ENCODE measurements at places on chromosomes 3 and 15.

DNA sequence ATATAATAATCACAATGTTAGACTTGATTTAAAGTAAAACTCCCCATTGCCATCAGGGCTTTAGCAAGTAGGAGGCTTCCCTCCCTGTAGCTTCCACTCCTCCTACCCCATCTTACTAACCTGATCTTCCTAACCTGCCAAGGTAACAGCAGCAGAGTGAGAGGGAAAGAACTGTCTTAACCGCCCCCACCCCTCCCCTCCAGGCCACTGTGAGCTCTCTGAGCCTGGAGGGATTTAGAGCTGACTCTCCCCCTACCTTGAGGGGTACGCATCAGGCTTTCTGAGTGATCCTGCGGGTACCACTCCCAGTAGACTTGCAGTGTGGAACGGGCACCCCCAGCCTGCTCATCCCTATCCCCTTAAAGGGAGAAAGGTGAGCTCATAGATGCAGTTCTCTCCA is 11.4 kb upstream of the PRSS50 start:
- DNase-seq, result no peak

- peak; percentile 8 for DNase-seq
Observed at GRCh38 chr3:127684871-127685707, 12.3 kb downstream of the ABTB1 start.

GRCh38 chr15:68546318-68546717 is 32.5 kb upstream of the CORO2B start:
- DNase-seq, result no peak

DNA sequence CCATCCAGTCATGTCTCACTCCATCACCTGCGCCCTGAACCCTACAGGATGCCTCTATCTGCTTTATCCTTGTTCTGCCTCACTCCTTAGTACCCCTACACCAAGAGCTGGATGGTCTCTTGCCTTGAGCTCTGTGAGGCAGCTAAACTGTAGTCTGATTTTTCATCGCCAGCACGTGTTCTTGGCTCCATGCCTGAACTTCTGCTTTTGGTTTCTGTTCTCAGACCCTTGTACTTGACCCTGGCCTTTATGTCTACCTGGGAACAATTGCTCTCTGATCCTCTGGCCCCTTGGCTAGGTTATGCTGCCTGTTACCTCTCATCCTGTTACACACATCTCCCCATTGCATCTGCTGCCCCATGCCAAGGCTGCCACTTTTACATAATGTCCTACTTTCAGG is 318.0 kb upstream of the LMCD1 start:
- no peak for DNase-seq

- no peak for DNase-seq
Observed at GRCh38 chr3:39980781-39981180, 171.4 kb downstream of the MYRIP start.

DNA sequence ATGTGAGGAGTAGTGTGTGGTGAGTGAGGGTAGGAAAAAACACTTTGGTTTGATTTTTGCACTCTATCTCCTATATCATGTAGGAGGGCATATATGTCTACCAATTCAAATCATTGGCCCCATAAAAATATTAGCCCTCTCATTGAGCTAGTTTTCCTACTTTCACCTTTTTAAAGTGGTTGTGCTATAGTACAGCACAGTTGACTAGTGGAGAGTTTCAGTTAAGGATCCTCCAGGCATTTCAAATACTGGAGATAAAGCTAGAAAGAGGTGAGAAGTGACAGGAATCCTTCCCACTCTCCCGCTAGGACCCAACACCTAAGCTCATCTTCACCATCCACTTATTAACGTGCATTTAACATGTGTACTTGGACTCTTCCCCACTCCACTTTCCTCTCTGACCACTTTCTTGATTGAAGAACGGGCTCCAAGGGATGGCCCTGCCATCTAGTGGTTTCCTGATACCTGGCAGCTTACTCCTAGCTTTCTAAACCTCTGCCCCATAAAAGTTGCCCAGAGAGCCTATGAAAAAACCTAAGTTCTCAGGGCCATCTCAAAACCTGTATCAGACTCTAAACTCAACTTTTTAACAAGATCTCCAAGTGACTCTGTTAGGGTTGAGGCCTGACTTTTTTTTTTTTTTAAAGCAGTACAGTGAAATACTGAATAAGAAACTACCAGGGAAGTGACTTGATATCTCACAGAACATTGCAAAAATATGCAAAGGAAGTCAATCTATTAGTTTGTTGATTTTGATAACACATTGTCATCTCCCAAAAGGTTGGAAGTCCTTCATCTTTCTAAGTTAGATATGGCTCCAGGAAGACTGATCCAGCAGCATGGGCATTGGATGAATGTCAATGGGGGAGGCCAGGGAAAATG is 17.9 kb downstream of the IL12A start:
- peak; percentile 58 for DNase-seq

GRCh38 chr3:112611752-112612515 is 29.0 kb downstream of the CCDC80 start:
- no peak for DNase-seq

DNA sequence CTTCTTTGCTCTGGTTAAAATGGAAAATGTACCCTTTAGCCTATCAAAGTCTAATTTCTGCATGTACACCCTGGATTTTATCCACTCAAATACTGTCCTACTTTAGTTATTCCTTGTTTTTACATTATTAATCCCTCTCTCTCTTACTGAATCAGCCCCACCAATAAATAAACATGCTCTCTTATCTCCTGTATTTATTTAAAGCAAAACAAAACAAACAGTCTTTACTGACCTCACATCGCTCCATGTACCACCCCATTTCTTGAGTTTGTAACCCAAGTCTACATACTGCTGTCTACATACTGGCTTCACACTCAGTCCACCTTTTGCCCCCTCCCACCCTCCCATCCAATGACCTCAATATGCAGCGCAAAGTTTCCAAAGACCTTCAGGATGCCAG is 113.3 kb upstream of the RORA start:
- DNase-seq, result no peak

DNA sequence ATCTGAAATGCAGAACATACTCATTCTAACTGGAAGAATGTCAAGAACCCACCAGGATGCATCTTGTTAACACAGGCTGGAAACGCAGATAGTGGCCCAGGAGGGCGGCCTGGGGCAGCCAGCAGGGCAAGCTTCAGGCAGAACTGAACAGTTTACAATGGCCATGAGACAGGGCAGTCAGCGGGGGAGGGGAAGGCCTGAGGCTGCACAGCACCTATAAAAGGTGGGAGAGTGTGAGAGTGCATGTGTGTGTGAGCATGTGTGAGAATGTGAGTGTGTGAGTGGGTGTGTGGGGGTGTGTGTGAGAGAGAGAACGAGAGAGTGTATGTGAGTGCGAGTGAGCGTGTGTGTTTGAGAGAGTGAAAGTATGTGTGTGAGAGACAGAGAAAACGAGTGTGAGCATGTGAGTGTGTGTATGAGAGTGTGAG is 26.8 kb upstream of the SLCO2A1 start:
- no peak for DNase-seq

GRCh38 chr15:58627701-58628100 is 121.8 kb downstream of the ADAM10 start:
- no peak for DNase-seq

GRCh38 chr15:79455361-79455760 is 23.2 kb downstream of the MINAR1 start:
- no peak for DNase-seq

GRCh38 chr3:181707980-181708379 is 3.7 kb upstream of the SOX2 start:
- no peak for DNase-seq

DNA sequence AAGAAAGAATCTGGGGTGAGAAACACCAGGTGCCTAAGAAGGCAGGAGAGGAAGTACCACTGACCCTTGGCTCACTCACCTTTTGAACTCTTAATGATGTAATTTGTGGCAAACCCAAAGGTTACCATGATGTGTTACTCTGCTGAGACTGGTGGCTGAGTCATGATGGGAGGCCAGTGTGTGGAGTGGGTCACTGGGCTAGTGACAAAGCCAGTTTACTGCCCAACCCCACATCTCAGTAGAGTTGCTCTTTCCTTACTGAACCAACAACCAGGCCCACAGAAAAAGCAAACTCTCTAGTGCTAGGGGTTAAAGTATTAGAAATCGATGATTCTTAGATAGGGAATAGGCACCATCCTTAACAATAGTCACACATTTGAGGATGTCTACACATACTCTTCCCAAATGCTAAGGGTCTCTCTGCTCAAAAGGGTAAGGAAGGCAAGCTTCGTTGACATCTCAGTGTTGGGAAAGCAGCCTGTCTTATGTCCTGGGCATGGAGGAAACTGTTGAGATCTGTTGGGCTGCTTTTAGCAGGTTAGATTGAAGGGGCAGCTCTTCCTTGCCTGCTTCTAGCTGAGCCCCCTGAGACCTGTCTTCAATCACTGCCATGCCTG is 3.1 kb downstream of the RBP2 start:
- DNase-seq, result no peak

GRCh38 chr3:52671676-52672075 is 14.0 kb downstream of the PBRM1 start:
- peak; percentile 13 for DNase-seq

- DNase-seq, result no peak
Observed at GRCh38 chr3:52856666-52857065, 21.8 kb upstream of the MUSTN1 start.

DNA sequence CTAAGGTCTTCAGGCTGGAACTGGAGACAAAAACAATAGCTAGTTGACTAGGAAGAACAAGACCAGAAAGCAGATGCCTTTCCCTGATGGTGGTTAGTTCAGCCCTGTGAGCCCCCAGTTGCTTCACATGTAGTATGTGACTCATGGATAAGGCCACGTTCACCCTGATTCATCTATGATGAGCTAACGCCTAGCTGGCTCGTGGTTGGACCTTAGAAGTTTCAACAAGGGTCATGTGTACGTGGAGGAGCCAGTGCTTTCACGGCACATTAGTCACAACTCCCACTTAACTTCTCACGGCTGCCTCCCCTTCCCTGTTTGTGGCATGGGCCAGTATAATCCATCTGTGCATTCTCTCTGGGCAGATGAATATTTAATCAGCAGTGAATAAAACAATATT is 20.6 kb downstream of the COL8A1 start:
- DNase-seq, result no peak

GRCh38 chr3:163056874-163057497 is 1560.4 kb downstream of the OTOL1 start:
- DNase-seq, result no peak

DNA sequence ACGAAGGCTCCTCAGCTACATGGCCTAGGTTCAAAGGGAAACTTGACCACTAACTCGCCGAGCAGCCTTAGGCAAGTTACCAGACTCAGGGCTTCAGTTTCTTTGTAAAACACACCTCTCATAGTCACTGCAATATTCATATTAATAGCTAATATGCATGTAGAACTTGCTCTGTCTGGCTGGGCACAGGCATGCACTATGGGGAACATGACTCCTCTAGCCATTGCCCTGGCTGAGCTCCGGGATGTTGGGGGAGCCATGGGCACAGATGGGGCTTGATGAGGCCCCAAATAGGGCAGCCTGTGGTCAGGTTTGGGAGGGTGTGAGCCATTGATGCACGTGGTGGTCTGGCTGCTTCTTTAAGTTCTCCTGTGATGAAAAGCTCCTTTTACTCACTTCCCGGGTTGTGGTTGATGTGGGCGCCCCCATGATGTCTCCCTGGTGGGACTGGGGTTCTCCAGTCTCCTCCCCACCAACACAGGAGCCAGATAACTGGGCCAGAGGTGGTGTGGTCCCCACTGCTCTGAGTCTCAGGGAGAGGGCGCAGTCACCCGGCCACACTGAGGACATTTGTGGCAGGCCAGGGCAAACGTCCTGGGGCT is 29.4 kb upstream of the DUSP7 start:
- no peak for DNase-seq

DNA sequence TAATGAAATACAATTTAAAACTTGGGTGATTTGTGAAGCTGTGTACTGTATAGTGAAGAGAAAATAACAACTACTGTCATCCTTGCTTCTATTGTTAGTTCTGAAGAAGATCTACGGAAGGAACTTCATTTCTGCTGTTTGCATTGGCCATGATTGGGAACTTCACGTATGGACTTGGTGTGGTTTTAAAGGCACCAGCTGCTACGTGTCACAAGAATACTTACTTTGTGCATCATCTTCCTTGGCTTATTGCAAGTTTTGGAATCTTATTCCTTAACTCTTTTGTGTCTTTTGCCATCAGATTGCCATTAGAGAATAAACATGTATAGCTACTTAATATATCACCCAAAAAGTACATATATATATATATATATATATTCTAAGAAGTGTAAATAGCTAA is 75.0 kb upstream of the VEPH1 start:
- DNase-seq, result no peak

All from T-helper 1 cell (primary cell).